Chondrocyte (in vitro differentiated cells): ENCODE measurements at places on chromosomes 2 and 18. TPM values are rescaled to one million over a fixed set of nuclear protein-coding genes. Genes with fewer than 3 reads are reported as not detected.
A peak's percentile ranks its signal among the peaks of the same experiment; 100 is the strongest.

DNA sequence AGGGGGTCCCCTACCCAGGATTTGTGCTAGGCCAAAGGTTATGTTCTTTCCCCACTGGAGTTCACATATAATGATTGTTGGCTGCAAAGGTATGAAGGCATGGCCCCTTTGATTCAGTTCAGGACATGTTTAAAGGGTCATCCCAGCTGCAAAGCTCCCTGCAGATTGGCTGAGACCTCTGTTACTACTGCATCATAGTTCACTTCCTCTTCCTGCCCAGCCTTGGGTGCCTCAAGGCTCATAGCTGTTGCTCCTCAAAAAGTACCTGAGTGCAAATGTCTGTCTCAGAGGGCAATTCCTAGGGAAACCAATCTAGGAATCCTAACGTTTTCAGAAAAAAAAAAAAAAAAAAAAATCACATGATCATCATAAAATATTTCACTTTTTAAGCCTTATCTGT lies 125.1 kb downstream of the ATL2 start:
- DNase-seq, result no peak
- peaks cover 2% of the 10 kb centered on the region for H3K4me1 ChIP-seq
- H3K27ac ChIP-seq, result no peak overlapping the region

DNA sequence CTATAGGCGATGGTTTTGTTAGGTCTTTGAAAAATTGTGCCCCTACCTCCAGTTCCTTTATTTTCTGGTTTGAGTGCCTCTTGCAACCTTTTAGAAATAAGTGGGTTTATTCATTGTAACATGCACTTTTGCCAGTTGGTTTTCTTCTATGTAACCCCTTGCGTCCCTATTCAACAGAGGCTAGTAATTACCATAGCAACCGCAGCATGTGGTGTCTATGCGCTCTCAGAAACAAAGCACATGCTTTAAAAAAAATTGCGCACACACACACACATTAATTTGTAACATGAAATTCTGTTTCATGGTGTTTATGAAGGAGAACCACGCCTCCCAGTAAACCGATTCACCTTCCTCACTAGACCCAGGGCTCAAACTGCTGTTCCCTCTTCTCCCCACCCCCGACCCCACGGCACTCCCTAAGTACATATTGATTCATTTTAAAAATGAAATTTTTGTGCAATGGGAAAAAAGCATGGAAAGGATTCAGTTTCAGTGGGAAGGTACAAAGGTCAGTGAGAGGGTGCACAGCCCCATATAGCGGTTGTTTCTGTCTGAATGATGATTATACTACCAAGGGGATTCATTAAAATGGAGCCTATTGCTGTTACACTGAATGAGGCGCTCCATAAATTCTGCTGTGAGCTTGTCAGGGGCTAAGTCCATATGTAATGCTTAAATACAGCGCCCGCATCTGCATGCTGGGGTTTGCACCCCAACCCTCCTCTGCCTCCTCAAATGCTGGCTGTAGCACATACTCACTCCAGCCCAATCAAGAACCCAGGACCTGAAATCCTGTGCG lies 206.9 kb downstream of the ICOS start:
- no peak overlapping the region for H3K4me3 ChIP-seq
- peaks cover 14% of the 10 kb centered on the region for H3K27me3 ChIP-seq
- no peak for DNase-seq
- H3K27ac ChIP-seq, result no peak overlapping the region

DNA sequence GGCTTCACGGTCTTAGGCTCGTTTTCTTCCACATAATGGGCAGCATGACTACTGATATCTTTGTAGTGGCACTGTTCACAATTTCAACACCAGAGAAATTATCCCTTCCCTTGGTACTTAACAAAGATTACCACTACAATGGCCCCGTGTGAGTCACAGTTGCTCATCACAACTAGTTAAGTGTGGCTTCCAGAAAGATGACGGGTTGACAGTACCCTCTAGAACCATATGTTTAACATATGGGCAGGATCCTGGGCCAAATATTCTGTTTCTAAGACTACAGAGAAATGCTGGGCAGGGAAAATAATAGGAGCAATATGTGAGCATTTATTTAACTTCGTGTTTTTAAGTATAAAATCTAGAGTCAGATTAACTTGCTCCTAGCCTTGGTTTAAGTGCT lies 780.1 kb upstream of the LINC00305 start:
- no peaks in the 10 kb centered on the region for H3K36me3 ChIP-seq
- DNase-seq, result no peak
- no peak overlapping the region for H3K4me3 ChIP-seq

- peaks cover 2% of the 10 kb centered on the region for H3K36me3 ChIP-seq
- no peak overlapping the region for H3K4me3 ChIP-seq
- no peaks in the 10 kb centered on the region for H3K4me1 ChIP-seq
- no peak for DNase-seq
Measured at GRCh38 chr2:144267239-144267638, 252.7 kb downstream of the ZEB2 start.

DNA sequence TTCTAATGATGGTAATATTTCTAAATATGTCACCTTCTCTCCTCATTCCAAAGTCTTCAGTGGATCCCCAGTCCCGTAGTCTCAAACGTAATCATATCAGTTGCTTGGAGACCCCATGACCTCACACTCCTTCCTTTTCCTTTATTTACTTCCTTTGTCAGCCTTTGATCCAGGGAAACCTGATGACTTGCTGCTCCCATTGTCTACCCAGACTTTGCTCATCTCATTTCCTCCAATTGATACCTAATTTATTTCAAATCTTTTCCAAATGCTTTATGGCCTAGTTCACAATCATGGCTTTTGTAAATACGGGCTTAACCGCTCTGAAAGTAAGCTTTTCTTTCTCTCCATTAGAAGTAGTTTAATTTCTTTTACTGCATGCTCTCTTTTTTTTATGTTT lies 402.4 kb upstream of the CYRIA start:
- H3K36me3 ChIP-seq, result no peaks in the 10 kb centered on the region
- no peak overlapping the region for H3K27ac ChIP-seq
- no peaks in the 10 kb centered on the region for H3K4me1 ChIP-seq

GRCh38 chr2:28802975-28803429 lies 7.6 kb upstream of the SPDYA start:
- H3K4me1 ChIP-seq, result peaks cover 42% of the 10 kb centered on the region
- DNase-seq, result no peak
- H3K27ac ChIP-seq, result peak overlapping the region; percentile 81
- peaks cover 40% of the 10 kb centered on the region for H3K36me3 ChIP-seq
- no peak overlapping the region for H3K4me3 ChIP-seq
- H3K27me3 ChIP-seq, result no peaks in the 10 kb centered on the region

GRCh38 chr2:88458633-88459032 lies 6.1 kb upstream of the FOXI3 start:
- peaks cover 45% of the 10 kb centered on the region for H3K27me3 ChIP-seq
- H3K4me3 ChIP-seq, result no peak overlapping the region
- no peaks in the 10 kb centered on the region for H3K36me3 ChIP-seq
- H3K4me1 ChIP-seq, result no peaks in the 10 kb centered on the region
- H3K27ac ChIP-seq, result no peak overlapping the region
- DNase-seq, result no peak

GRCh38 chr2:98614024-98614739 lies 5.8 kb downstream of the UNC50 start:
- H3K4me1 ChIP-seq, result peaks cover 25% of the 10 kb centered on the region
- no peak overlapping the region for H3K4me3 ChIP-seq
- no peak for DNase-seq
- no peak overlapping the region for H3K27ac ChIP-seq
- peaks cover 41% of the 10 kb centered on the region for H3K36me3 ChIP-seq

GRCh38 chr18:32318581-32318980 lies 128.7 kb downstream of the MEP1B start:
- peaks cover 2% of the 10 kb centered on the region for H3K36me3 ChIP-seq
- no peaks in the 10 kb centered on the region for H3K27me3 ChIP-seq
- H3K27ac ChIP-seq, result peak overlapping the region; percentile 90
- H3K4me3 ChIP-seq, result no peak overlapping the region
- peaks cover 24% of the 10 kb centered on the region for H3K4me1 ChIP-seq
- DNase-seq, result no peak

- peaks cover 7% of the 10 kb centered on the region for H3K27me3 ChIP-seq
- H3K27ac ChIP-seq, result no peak overlapping the region
Measured at GRCh38 chr2:60215386-60215901, 338.0 kb downstream of the BCL11A start.

DNA sequence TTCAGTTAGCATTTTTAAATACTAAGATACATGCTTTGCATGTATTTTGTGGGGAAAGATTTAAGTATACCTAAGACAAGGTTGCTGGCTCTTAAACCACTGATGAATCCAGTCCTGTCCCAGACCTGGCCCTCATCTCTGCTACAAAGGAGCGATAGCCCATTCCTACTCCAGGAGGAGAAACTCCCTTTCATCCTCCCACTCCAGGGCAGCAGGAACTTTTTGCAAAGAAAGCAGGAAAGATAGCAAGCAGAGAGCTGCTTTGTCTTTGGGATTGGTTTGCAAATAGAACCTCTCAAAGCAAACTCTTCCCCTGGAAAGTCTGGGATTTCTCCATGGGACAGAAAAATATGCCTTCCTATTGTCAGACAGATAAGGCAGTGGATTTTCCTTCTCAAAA lies 43.6 kb upstream of the COPS8 start:
- DNase-seq, result no peak
- peaks cover under 1% of the 10 kb centered on the region for H3K36me3 ChIP-seq
- no peak overlapping the region for H3K27ac ChIP-seq
- H3K4me1 ChIP-seq, result no peaks in the 10 kb centered on the region
- H3K27me3 ChIP-seq, result no peaks in the 10 kb centered on the region

DNA sequence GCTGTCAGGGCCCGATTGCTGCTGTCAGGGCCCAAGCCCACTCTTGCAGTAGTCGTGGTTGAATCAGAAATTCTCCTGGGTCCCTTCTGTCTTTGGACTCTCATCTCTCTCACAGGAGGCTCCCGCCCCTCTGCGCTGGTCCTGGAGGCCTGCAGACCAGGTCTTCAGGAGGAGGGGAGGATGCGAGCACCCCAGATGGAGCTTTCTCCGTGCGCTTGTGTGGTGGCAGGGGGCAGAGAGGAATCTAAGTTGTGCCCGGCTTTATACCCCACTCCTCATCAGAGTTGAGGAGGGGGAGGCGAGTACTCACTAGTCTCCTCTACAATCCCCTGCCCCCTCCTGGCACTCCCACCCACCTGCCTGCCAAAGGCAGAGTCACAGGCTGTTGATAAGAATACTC lies 10.4 kb downstream of the EN1 start:
- no peaks in the 10 kb centered on the region for H3K36me3 ChIP-seq
- H3K4me3 ChIP-seq, result no peak overlapping the region
- no peak overlapping the region for H3K27ac ChIP-seq
- peaks cover 12% of the 10 kb centered on the region for H3K4me1 ChIP-seq

DNA sequence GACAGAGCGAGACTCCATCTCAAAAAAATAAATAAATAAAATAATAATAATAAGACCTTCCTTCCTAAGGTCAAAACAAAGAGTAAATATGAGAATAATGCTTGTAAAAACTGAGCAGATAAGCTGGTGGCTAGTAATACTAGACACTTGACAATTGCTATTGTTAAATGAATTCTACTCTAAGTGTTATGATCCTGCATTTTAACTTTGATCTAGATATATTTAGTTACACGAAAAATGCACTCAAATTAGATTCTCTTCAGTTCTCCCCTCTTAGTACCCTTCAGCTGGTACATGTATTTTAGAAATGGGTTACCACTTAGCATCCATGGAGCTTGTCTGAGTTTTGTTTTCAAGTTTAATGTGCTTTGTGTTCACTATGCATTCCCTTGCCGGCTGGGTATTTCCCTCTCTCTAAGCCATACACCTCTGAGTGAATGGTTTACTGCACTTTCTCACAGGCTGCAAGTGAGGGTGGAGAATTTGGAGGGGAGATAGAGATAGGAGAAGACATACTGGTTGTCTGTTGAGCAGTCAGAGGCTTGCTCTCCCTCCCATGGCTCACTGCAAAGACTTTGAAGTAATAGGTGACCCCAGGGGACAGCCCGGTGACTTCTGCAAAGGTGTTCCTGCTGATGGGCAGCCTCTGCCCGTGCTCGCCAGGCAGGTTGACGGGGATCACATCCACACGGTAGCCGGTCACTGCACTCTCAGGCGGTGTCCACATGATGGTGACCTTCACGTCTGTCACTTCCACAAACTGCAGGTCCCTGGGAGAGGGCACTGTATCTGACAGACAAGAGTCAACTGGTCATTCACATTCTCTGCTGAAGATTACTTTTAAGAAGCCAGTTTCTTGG lies 29.9 kb downstream of the FN1 start:
- H3K4me1 ChIP-seq, result peaks cover 87% of the 10 kb centered on the region
- peaks cover 77% of the 10 kb centered on the region for H3K36me3 ChIP-seq
- H3K4me3 ChIP-seq, result peak overlapping the region; percentile 5
- H3K27me3 ChIP-seq, result no peaks in the 10 kb centered on the region
- H3K27ac ChIP-seq, result peak overlapping the region; percentile 86

GRCh38 chr2:62119311-62119974 lies 76.5 kb upstream of the B3GNT2 start:
- H3K27me3 ChIP-seq, result no peaks in the 10 kb centered on the region
- DNase-seq, result no peak
- no peak overlapping the region for H3K27ac ChIP-seq
- peaks cover 3% of the 10 kb centered on the region for H3K36me3 ChIP-seq
- no peak overlapping the region for H3K4me3 ChIP-seq

GRCh38 chr2:238567067-238567855 lies 140.5 kb downstream of the ASB1 start:
- no peak for DNase-seq
- no peak overlapping the region for H3K4me3 ChIP-seq
- no peak overlapping the region for H3K27ac ChIP-seq
- H3K27me3 ChIP-seq, result peaks cover 21% of the 10 kb centered on the region

DNA sequence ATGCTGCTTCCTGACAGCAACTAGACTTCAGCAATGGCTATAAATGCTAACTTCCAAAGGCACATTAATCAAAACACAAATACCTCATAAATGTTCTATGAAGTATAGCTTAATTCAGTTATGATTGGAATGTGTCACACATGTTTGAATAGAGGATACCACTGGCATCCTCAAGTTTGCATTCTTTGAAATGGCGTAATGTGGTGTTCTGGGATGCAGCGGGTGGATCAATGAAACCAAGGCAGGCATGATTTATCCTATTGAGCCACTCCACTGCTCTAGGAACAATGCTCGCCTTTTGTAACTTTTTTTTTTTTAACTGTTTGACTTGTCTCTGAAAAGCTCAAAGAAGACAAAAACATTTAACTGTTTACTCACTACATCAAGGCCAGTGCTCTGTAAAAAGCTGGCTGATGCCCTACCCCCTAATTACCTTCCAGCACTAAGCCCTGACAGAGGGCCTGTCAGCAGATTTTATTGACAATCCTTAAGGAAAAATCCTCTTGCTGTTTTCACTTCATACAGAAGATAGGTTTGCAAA lies 278.8 kb upstream of the SESTD1 start:
- no peak for DNase-seq
- H3K27ac ChIP-seq, result no peak overlapping the region
- H3K4me1 ChIP-seq, result peaks cover 2% of the 10 kb centered on the region
- H3K4me3 ChIP-seq, result no peak overlapping the region
- peaks cover 13% of the 10 kb centered on the region for H3K27me3 ChIP-seq
- peaks cover 1% of the 10 kb centered on the region for H3K36me3 ChIP-seq

DNA sequence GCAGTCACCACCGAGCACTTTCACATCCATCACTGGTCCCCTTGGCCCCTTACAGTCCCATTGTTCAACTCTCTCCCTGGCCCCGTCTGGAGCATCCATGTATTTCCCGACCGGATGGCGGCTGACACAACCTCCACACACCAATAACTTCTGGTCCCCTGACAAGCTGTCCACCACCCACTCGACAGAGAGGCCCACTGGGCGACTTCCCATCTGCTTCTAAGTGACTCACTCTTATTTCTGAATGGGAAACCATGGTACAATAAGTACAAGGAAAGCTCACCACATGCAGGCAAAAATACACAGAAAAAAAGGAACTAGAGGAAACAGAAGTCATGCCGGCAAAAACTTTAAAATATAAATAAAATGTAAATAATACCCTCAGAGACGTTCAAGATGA lies 82.9 kb upstream of the RAB12 start:
- DNase-seq, result no peak
- no peak overlapping the region for H3K27ac ChIP-seq
- H3K27me3 ChIP-seq, result peaks cover 48% of the 10 kb centered on the region
- no peaks in the 10 kb centered on the region for H3K4me1 ChIP-seq

The NEU2 gene
- not detected in 3 replicates for total RNA-seq
